ENCODE measurements at places on chromosomes 13 and 19.
A peak's percentile ranks its signal among the peaks of the same experiment; 100 is the strongest.

DNA sequence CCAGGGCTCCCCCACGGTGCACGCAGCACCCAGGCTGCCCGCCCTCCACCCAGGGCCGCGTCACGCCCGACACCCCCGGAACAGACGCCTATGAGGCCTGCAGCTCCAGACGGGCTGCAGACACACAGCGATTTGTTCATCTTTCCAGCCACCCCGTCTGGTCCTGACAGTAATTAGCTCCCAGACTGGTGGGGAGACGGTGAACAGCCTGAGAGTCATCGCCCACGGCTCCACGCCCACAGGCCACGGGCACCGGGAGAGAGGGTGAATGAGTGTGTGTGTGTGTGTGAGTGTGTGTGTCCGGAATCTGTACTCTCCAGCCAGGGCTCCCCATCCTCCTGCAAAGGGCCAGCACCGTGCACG lies 18.1 kb downstream of the GADD45B start:
- no peak for DNase-seq

DNA sequence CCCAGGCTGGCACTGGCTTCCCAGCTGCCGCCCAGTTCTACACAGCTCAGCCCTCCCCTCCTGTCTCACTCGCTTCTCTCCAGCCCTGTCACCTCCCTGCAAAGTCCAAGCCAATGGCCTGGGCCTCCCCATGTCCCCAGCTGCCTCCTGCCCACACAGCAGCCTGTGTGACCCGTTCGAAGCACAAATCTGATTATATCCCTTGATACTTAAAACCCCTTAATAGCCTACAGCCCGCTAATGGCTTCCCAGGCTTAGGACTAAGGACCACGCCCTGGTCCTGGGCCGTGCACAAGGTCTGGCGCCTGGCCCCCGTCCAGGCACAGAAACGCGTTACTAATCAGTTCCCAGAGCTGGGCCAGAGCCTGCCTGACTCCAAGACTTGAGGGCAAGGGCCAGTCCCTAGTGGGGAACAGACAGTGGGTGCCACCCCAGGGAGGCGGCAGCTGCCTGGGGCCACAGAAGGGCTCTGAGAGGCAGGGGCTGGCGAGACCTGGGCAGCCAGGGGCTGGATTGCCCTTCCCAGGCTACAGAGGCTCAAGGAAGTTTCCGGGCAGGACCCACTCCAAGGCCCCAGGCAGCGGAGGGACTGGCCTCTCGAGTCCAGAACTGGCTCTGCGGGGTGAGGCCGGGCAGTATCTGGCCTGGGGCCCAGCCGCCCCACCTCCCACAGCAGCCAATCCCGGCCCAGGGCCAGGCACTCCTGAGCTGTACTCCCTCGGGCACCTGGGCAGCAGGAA lies 10.4 kb downstream of the XAB2 start:
- DNase-seq: no peak

DNA sequence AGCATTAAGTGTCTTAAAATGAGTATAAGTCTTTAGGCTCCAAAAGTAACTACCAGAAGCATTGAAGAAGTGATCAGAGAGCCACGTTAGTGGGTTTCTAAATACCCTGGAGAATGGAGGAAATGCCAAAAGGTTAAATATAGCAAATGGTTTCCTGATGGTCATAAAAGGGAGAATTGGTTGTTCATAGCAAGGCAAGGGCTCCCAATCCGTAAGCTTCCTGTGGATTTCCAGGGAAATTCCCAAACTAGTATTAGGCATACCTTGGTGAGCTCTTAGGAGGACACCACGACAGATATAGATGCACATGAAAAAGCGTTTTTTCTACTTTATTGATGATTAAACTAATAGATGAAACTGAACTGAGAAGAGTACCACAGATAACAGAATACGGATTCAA lies 410.9 kb downstream of the FOXO1 start:
- DNase-seq: no peak

GRCh38 chr13:39602614-39603366 lies at the start of gene LHFPL6:
LHFPL6 (minus strand) TSS chr13:39603193.
- peak; percentile 94 for DNase-seq

- DNase-seq: no peak
These were observed 145.9 kb upstream of the SPACA7 start for GRCh38 chr13:112229992-112230872.

GRCh38 chr19:18687740-18688465 lies 4.4 kb downstream of the CRTC1 start:
- DNase-seq: no peak

DNA sequence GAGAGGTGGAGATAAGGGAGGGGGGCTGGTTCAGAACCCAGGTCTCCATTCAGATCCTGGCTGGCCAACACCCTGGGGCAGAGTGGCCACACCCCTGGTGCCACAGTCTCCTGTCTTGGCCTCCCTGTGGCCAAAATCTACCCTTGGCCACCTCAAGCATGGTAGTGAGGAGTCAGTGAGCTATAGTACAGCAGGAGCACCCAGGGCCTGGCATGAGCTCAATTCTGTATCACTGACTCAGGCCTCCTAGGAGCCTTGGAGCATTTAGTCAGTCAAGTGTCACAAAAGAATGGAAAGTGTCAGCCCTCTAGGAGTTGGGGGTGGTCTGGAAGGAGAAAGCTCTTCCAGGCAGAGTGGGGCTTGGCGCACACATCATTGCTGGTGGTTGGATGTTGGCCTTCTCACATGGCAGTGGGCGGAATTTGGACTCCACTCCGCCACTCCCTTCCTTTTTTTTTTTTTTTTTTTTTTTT lies 6.6 kb upstream of the CD79A start:
- DNase-seq: no peak

- no peak for DNase-seq
These were observed 65.5 kb downstream of the ERCC5 start for GRCh38 chr13:102911336-102911735.

DNA sequence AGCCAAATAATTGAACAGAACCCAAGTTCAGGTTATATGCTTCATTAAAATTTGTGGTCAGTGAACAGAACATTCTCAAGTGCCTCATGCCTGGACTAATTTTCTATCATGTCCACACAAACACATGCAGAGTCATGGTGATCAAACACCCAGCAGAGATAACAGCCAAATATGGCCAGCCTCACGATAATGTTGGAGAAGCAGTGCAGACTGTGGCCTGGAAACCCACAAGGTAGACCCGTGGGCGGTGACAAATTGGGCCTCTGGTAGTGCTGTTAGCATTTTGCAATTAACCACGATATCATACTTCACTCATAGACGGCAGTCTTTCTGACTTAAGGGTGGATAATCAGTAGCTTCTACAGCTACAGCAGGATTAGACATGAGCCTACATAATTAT lies 35.0 kb upstream of the VWA8 start:
- no peak for DNase-seq

DNA sequence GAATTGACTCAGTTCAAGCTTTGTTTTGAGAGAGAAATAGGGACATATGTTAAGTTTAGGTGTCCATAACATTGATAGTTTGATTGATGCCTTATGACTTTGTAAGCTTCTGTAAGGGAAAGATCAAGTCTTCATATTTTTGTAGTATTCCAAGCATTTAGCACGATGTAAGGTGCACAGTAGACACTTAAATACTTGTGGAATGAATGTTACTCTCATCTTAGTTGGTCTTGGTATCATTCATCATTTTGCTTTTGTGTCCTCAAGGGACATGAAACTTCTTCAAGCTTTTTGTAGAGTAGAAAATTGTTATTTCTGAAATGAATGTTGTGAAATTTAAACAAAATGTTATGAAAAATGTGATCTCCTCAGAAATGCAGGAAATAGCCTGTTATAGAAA lies 10.1 kb downstream of the TDRD3 start:
- DNase-seq: no peak

GRCh38 chr19:44810234-44811121 lies 1.6 kb downstream of the BCAM start:
- DNase-seq: no peak

DNA sequence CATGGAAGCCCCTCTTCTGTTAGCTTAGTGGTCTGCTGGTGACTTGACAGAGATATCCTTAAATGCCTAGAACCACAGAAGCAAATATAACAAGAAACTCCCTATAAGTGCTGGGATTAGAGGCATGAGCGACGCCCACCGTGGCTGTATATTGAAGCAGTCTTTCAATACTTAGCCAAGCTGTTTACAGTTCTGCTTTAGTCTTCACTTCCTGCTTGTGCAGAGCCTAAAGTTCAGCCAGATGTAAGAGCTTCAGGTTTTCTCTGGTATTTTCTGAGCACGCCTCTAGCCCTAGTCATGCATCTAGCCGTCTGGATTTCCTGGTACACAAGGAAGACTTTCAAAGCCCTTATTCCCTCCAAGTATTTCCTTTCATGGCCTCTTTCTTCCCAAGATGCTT lies 28.5 kb downstream of the TRPM4 start:
- no peak for DNase-seq

GRCh38 chr13:25762281-25762680 lies 289.5 kb downstream of the SHISA2 start:
- DNase-seq: no peak

GRCh38 chr19:49390929-49391359 lies 2.9 kb downstream of the KASH5 start:
- DNase-seq: no peak

DNA sequence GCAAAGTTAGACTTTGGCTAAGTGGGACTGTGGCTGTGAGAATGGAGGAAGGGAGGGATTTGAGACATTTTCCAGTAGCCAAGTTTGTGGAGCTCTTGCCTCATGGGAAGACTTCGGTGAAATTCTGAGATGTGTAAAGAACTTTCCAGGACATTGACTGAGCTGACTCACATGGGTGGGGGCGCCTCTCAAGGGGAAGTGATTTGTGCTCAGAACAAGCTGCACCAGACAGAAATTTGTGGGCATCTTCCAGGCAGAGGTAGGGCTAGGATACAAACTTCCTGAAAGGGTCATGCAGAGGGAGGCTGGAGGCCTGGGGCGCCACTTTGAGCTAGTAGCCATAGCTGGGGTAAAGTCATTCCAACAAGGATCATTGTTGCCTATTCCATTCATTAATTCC lies 9.8 kb upstream of the SIGLEC10 start:
- DNase-seq: no peak

DNA sequence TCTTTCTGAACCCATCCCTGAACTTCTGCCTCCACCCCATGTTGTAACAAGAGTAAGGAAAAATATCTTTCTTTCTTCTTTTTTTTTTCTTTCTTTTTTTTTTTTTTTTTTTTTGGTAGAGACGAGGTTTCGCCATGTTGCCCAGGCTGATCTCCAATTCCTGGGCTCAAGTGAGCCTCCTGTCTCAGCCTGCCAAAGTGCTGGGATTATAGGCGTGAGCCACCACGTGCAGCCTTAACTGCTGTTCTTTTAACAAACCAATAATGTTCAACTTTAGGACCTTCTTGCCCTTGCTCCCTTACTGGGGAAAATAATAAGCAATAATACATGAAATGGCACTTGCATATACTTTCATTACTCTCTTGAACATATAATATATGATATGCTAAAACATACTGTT lies 19.6 kb downstream of the GPR183 start:
- DNase-seq: no peak

DNA sequence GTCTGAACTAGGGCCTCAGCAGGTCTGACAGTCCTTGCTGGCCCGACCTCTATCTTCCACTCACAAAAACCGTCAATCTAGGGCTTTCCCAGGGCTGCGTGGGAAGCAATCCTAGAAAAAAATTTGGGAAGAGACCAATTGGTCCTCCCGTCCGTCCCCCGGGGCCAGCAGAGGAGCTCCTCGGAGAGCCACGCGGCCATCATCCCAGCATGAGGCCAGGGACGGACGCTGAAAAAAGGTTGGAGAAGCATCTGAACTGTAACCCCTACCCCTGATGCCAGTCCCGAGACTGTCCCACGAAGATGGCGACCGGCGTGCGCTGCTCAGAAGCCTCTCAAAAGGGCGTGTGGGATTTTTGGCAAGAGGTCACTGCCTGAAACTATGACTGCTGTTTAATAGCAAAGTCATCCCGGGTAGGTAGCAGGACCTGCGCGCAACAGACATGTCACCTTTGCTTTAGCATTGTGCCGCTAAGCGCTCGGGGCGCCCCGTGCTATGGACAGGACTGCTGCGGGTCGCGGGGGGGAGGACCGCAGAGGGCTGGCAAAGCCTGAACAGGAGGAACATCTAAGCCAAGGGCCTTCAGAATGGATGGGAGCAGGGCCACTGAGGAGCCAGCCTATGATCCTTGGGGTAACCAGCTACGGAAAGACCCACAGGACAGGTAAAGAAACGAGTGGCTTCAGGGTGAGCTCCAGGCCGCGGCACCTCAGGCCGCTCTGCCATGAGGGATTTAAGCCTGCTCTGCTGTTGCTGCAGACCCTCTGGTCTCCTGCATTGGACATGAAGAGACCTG lies 10.6 kb downstream of the AKAP8 start:
- DNase-seq: no peak

- no peak for DNase-seq
These were observed 328.6 kb downstream of the SLITRK5 start for GRCh38 chr13:87999788-88000187.

DNA sequence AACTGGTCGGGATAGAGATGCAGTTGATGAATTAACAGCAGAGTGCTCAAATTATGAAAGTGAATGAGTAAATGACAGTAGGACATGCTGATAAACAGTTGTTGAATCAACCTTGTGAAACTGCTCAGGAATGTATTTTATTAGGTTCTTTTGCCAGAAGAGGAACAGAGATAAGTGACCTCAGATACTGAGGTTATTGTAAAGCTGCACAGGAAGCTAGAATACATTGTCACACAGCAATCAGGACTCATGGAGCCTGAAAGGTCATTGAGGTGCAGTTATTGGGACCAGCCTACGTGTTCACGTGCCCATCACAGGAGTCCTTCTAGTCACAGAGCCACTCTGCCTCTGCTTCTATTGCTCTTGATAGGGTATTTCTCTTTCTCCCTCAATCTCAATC lies 47.5 kb upstream of the MED4 start:
- DNase-seq: no peak
